ENCODE measurements at places on chromosomes 1 and 21.

- DNase-seq: no peak
These were observed 51.0 kb downstream of the F3 start for GRCh38 chr1:94490556-94490955.

DNA sequence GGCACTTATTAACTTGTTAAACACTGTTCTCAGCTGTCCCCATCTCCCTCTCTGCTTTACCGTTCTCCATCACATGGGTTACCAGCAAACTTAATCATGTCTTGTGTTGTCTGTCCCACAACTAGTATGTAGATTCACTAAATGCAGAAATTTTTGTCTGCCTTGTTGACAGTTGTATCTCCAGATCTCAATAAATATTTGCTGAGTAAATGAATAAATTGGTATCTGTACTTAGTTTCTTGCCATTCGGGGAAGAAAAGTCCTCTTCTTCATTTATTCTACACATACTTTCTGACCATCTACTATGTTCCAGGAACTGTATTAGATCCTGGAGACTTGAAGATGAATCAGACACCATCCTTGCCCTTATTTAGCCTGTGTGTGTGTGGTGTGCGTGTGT, 97.9 kb downstream of the KCND3 start:
- DNase-seq: no peak

- no peak for DNase-seq
These were observed 20.8 kb downstream of the EPHA8 start for GRCh38 chr1:22584001-22584562.

DNA sequence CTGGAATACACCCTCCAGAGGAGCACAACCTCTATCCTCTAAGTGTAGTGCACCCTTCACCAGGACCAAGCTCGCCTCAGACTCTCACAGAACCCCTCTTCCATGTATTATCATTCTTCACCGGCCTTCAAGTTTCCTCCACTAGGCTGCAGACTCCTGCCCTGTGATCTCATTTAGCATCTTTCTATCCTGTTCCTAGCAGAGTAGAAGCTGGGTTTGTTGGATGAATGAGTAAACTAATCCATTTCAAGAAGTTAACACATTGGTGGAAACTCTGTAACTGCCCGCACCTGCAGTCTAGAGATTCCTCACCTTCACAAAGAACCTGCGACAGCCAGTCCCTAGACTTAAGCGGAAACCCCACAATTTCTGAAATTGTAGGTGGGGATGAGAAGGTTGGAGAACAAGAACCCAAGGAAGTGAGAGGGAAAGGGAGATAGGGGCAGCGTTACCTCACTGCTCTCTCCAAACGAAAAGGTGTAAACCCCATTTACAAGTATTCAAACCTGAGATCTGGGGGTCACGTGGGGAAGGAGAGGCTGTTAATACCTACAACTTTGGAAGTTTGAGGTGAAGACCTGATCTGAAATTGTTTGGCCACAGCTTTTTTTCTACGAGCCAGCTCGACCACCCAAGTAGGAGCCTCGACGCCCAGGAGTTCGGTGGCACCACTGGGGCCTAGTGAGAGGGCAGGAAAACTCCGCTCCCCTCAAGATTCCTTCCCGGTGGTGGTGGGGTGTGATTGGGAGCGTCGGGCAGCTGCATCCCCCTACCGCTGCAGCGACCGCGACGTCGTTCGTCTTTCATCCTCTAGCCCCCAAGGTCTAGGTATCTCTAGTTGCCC, 1.2 kb downstream of the PTPN14 start:
- no peak for DNase-seq

GRCh38 chr21:32826329-32827167, 55.0 kb upstream of the PAXBP1 start:
- no peak for DNase-seq

DNA sequence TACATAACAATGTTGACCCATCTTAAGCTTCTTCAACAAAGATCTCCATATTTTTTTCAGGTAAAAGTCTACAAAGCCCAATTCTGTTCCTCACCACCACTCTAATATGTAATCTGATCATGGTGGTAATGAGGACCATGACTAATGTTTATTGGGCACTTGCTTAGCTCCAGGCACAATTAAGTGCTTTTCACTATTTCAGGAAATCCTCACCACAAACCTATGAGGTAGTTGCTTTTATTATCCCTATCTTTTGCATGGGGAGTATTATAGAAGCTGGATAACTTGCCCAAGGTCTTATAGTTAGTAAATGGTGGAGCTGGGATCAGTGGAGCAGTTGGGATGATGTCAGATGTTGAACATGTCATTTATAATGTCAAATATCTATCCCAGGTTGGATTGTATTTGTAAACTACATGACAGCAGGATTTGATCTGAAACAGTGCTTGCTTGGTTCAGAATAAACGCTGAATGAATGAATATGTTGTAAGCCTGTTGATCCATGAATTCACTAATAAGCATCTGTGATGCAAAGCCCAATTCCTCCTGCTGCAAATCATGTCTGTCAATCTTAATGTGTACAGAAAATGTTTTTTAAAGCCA, 283.3 kb upstream of the ST6GALNAC5 start:
- DNase-seq: no peak

DNA sequence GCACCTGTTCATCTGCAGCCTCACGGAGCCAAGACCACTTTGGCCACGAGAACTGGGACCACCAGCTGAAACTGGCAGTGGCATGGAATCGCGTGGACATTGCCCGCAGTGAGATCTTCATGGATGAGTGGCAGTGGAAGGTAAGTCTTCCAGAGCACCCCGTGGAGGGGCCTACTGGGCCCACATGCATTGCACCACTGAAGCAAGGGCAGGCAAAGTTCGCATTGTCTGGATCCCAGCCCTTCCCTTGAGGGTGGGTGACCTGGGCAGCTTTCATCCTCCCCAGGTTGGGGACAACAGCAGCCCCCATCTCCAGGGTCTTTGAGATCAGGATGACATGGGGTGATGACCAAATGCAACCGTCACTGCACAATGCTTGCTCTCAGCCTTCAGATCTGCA, 37.5 kb downstream of the TRPM2 start:
- no peak for DNase-seq

GRCh38 chr1:914891-915280, 8.8 kb upstream of the SAMD11 start:
- no peak for DNase-seq

- DNase-seq: peak; percentile 67
These were observed 47.0 kb downstream of the AHDC1 start for GRCh38 chr1:27556781-27557595.

GRCh38 chr1:204142032-204142974, 9.5 kb downstream of the ETNK2 start:
- no peak for DNase-seq

DNA sequence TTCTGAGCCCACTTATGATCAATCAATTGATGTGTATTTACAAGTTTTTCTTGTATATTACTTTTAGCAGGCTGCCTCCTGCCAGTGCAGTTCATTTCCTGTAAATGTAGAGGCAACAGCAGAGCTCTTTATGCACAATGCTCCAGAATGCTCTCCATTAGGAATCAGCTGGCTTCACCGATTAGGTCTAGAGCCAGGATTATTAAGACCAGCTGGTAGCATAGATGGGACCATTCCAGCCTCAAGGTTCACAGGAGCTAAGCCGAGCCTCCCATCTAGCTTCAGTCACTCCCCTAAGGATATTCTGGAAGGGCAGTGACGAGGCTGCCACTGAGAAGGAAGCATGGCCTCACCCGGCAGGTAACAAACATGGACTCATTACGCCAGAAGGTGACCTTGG, 36.8 kb downstream of the DHRS3 start:
- no peak for DNase-seq

DNA sequence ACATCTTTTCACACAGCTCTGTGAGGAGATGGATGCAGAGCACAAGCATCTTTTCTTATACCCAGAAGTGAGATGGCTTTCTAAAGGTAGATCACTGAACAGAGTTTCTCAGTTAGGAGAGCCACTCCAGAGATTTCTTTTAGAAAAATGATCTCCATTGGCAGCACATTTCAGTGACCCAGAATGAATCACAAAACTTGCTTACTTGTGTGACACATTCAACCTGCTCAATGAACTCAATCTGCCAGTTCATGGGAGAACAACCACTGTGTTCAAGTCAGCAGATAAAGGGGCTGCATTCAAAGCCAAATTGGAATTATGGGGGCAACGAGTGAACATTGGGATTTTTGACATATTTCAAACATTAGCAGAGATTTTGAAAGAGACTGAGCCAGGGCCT, 78.3 kb downstream of the UCHL5 start:
- DNase-seq: no peak

DNA sequence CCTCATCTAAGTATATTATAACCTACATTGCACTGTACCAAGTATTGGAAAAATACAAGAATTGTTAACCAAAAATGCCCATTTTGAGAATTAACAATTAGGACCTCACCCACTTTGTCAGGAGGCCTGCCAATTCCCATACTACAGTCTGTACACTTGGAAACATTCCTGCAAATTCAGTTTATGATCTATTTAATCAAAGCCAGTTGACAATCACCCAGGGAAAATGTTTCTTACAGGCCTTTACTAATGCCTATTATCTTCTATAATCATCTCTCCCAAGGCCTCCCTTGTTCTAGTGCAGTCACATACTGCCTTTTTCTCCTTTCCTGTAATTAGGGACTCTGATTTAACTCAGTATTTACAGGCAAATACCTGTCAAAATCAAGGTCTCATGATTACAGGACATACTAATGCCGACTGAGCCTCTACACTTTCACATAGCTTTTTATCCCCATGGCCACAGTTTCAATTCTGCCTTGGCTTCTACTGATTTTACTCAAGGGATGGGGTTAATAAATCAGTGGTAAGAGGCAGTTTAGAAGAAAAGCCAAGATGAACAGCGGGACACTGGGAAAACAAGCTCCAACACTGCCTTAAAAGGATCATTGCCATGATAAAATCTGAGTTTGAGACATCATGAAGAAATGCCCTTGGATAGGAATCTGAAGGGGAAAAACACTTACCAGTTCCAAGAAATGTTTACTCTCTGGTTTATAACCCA, 338.7 kb downstream of the VAV3 start:
- no peak for DNase-seq

DNA sequence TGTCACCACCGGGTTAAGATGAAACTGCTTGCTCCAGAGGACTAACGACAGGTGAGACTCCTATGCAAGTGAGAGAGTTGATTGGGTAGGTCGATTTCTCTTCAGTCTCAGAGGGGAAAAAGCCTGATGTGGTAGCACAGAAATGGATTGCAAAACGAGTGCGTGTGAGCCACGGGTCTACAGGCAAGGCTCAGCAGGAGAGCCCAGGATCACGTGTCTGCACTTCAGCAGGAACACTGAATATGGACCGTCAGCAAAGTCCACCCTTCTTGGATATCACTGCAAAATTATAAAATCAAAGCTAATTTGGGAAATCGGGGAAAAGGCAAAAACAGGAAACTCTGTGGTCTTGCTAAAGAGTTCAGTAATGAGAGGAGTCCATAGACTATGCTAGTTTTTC, 107.7 kb upstream of the ZNF648 start:
- DNase-seq: no peak

DNA sequence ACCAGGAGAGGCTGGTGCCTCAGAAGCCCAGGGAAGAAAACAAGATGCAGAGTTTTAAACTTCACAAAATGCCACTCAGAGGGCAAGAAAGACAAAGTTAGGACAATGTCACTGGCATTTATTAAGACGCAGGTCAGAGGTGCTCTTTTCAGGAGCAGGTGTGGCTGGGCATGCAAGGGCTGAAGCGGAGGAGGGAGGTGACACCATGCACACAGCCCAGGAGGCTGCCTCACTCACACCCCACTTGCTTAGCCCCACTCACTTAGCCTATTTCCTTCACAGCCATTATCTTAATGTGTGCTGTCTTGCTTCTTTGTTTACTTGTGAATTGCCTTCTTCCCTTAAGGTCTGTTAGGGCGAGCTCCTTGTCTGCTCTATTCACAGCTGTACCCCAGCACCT, 17.2 kb downstream of the HIVEP3 start:
- DNase-seq: no peak

- no peak for DNase-seq
These were observed 40.7 kb downstream of the TRAPPC10 start for GRCh38 chr21:44052830-44053226.

DNA sequence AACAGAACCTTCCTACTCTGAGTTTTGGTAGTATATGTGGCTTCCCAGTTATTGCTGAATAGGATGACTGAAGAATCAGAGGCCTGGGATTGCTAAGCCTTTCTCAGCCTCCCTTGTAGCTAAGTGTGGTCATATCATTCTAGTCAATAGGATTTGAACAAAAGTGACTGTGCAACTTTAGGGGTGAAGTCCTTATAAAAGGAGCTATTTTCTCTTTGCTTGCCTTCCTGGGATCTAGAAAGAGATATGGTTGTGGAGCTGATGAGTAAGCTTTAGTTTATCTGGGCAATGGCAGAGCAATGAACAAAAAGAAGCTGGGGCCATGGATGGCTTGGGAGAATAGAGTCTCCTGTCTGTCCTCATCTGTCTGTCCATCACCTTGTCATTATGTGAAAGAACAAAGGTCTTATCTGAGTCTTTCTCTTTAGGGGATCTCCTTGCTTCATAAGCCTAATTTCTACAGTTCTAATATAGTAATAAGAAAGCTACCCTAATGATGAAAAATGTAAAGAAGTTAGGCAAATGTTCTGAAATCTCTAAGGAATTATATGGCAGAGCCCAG, 91.5 kb downstream of the TENT5C start:
- DNase-seq: no peak

GRCh38 chr1:88029142-88029541, 654.9 kb upstream of the PKN2 start:
- DNase-seq: no peak

GRCh38 chr1:51535006-51535592, 16.0 kb upstream of the EPS15 start:
- peak; percentile 17 for DNase-seq

DNA sequence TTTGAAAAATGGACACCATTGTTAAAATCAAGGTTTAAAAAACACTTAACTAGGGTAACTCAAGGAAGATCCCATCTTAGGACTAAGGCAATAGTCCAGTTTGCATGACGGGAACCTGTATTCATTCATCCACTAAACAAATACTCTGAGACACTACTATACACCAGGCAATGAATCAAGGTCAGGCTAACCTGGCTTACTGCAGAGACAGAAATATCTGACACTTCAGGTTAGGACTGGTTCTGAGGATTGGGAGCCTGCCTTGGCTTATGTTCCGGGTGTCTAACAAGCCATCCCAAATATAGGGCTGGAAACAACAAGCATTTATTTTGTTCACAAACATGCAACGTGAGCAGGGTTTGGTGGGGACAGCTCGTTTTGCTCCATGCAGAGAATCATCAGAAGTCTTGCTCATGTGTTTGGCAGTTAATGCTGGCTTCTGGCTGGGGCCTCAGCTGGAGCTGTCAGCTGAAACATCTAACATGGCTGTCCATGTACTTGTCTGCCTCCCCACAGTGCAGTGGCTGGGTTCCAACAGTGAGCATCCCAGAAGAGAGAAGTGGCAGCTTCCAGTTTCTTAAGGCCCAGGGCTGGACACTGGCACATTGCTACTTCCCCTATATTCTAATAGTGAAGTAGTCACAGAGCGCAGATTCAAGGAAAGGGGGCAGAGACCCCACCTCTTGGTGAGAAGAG, 37.0 kb upstream of the CAMK1G start:
- no peak for DNase-seq

DNA sequence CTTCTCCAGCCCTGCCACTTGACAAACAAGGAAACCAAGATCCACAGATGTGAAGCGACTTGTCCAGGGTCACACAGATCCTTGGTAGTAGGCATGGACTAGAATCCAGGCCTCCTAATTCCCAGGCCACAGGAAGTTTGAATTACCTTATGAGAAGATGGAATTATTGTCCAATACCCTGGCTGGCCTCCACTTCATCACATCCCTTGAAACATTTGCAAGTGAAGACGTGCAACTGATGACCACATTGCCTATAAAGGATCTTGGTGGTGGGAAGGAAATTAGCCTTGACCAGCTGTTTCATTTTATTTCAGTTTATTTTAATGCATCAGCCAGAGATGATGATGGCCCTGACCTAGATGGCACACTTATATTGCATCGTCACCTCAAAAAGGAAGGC, 165.8 kb upstream of the CAMK1G start:
- DNase-seq: no peak

Data from effector CD4-positive, alpha-beta T cell (primary cell).